T-helper 2 cell (primary cell): ENCODE measurements at places on chromosomes 11 and 22.

DNA sequence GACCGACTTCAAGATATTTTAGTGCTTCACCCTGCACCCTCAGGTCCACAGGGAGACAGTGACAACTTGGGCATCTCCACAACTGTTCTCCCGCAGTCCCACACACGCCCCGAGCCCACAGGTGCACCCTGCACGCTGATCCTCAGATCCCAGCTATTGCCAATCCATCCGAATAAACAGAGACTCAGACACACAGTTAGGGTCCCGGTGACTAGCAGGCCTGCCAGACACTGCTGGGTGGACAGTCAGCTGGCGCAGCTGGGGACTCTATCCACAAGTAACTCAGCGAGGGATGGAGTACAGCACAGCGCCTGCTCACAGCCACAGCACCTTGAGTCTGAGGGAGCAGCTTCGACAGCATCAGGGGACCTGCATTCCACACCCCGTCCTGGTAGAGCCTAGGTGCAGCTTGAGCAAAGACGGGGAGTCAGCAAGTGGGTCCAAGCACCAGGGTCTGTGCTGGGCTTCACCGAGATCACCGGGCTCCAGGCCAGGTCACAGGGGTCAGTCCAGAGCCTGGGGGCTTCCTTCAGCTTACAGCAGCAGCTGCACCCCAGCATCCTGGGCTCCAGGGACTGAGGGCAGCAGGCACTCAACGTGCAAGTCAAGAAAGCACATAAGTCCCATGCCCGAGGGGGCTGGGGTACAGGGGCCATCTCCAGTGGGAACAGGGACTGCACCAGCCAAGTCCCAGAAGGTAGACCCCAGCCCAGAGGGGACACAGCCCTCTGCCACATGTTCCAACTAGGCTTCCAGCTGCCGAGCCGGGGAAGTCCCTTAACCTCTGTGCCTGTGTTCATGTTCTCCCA is 7.6 kb downstream of the RPL3 start:
- no peak for DNase-seq

DNA sequence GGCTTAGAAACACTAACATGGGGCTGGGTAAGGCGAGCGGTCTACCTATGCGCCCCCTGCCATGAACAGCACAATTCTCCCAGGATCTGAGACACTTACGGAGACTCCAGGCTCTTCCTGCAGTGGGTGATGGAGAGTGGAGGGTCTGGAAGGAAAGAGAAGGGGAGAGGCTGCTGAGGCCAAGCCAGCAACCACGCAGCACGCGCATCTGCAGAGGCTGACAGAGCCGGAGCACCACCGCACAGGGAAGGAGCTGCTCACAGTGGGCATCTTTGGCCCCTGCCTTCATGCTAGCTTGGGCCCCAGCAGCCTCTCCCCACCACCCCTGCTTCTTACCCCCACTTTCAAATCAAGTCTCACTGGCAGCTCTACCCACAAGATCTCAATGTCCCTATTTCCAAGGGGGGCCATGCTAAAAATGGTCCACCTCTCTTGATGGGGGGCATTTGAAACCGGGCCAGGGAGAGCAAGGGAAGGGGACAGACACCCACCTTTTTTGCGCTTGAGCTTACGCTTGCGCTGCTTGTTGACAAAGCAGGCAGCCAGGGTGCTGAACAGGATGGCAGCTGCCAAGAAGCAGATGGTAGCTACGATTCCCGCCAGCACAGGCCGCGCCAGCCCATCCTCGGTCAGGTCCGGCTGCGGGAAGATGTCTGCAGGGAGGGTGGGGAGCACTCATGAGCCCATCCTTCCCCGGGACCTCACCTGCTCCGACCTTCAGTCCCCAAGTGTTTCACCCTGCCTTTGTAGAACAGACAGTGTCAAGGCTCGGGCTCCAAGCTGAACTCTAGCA is 34.5 kb downstream of the IGSF9B start:
- no peak for DNase-seq

DNA sequence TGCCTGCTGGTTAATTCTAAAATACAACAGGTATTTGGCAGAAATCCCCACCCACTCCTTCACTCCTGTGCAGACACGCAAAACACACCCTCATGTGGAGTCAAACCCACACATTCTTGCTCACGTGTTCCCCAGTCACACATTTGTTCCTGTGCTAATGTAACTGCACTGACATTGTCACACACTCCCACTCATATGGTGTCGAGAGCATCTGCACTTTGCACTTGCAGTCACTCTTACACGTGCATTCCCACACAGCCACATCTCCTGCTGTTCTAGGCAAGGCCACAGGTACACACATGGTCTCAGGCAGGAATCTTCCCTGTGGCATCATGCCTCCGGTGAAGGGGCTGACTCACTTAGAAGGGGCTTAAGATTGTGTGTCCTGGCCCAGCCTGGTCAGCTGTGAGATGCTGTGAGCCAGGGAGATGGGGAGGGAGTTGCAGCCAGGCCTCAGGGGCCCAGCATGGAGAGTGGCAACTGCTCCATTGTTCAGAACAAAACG is 395.0 kb downstream of the TENM4 start:
- DNase-seq = no peak

GRCh38 chr11:117417856-117418255 is 90.2 kb downstream of the CEP164 start:
- no peak for DNase-seq

- DNase-seq = no peak
These were observed 2.1 kb downstream of the HBD start for GRCh38 chr11:5232176-5232575.

- no peak for DNase-seq
These were observed 5.8 kb upstream of the RPS6KA4 start for GRCh38 chr11:64352995-64353714.

DNA sequence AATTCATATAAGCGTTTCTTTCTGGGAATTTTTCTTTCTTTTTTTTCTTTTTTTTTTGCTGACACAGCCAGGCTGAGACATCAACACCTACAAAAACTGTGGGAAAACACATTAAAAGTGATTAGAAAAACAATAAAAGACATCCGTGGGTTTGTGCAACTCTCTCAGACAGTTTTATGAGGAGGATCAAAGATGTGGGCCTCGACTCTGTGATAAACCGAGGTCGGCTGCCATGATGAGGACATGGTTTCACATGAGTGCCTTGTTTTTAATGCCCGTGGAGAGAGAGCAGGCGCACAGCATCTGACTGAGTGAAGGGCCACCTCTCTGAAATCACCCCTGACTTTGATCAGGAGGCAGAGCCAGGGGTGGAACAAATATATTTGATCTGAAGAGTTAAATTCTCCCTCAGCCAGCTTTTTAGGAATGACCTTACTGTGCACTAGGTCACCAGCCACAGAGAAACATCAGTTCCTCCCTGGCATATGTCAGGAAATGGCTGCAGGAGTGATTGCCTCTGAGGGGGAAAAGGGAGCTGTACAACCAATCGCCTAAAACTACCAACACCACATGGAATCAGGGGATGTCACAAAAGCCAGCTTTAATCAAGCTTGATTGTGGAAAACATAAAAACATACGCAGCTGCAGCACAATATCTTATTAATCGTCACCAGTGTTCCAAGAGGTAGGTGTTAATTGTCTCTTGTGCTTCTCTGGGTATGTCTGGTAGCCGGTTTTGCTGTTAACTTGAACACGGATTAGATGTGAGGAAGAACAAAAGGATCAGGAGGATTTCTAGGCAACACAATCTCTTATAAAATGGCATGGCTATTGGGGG is 164.7 kb downstream of the MAML2 start:
- DNase-seq = no peak

GRCh38 chr11:37474889-37475288 is 876.9 kb upstream of the RAG2 start:
- DNase-seq = no peak

- DNase-seq = no peak
These were observed 70.8 kb downstream of the FAT3 start for GRCh38 chr11:92295175-92296137.

DNA sequence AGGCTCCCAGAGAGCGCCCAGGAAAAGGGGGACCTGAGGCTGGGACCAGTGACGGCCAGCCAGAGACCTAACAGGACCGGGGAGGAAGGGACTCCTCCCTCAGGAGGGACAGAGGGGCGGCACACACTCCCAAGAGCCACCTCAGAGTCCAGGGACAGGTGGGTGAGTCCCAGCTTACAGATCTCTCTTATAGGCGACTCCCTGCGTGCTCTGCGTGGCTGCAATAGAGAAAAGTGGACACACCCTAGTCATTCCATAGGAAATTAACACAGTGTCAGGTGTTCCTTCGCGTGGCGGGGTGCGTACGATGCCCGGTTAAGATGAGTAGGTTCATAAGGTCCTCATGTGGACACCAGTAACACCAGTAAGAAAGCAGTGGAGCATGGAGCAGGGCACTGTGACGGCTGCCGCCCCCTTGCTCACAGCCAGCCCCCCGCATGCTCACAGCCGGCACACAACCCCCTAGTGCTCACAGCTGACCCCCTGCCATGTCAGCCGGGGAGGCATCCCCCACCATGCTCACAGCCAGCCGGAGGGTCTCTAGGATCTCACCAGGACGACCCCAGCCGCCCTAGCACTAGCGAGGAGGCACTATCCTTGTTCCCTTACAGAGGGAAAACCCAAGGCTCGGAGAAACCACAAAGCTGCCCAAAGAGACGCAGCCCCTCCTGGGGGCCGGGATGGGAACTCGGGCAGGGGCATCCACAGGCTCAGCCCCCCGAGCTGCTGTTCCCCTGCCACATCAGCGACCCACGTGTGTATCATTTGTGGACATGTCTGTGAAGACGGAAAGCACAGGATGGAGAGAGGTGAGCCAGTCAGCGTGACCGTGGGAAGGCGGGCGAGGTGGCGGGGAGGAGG is 426.8 kb downstream of the TBC1D22A start:
- DNase-seq = no peak

DNA sequence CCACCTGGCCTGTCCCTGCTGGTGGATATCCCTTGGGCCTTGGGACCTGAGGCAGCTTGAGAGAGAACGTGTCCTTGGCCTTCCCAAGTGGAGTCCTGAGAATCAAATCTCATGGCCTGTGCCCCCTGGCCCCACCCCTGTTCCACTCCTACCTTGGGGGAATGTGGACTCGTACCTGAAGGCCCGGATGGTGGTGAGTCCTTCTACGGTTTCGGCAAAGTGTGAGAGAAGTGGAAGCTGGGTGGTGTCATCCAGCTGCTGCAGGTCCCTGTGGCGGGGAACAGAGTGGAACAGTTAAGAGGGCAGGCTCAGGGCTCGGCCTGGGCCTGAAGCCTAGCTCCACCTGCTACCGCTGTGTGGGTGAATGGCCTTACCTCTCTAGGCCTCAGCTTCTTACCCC is 14.0 kb upstream of the KCNJ11 start:
- no peak for DNase-seq

DNA sequence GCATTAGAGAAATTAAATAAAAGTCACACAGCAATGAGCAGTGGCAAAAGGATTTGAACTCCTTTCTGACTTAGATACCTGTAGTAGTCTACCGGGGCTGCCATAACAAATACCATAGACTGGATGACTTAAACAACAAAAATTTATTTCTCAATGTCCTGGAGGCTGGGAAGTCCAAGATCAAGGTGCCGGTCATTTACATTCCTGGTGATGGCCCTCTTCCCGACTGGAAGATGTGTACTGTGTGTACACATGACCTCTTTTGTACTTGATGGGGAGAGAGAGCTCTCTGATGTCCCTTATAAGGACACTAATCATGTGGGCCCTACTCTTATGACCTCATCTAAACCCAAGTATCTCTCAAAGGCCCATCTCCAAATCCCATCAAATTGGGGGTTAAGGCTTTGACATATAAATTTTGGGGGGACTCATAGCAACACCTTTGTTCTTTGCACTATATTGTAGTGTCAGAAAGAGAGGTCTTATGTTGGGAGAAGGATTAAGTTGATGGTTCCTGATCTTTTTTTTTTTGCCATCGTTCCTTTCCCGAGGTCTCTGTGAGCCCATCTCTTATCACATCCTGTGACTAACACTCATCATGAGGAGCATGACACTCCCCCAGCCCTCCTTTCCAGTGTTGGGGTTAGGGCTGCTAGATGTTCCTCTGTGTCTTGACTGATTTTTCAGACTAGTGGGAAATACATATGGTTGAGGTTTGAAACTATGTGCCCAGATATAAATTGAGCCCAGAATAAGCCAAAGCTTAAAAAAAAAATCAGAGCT is 104.3 kb downstream of the TRAF6 start:
- no peak for DNase-seq
